ENCODE measurements at places on chromosomes 5 and 9. TPM values are rescaled to one million over a fixed set of nuclear protein-coding genes. Genes with fewer than 3 reads are reported as not detected.

Gene TMEM252
- 3.4 TPM for polyA plus RNA-seq

Gene GLRA1
- polyA plus RNA-seq, result not detected

Gene FBXO38
- polyA plus RNA-seq, result 9.6 TPM

Gene PCDHA2
- 0.17 TPM for polyA plus RNA-seq

Gene PITX1
- not detected for polyA plus RNA-seq

Gene HRH2
- 1.9 TPM for polyA plus RNA-seq

Gene GMCL2
- polyA plus RNA-seq, result not detected

Gene RUSC2
- polyA plus RNA-seq, result 13.4 TPM

DNA sequence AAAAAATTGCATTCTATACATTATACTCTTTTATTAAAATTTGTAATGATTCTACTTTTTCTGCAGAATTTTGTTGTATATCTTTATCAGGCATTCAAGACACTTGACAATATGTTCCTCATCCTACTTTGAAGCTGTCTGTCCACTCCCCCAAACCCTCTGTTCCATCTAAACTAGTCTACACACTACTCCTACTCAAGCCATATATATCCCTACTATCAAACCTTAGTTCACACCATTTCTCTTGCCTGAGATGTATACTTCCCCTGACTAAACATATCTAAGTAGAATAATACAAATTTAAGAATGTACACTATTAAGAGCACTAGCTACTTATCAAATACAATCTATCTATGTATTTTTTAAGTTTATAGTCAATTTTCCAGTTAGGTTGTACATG is 107.1 kb upstream of the FTMT start:
- DNase-seq, result no peak

GRCh38 chr5:88845081-88845697 is 37.8 kb downstream of the MEF2C start:
- no peak for DNase-seq

Gene MAMDC2
- 1.5 TPM for polyA plus RNA-seq

DNA sequence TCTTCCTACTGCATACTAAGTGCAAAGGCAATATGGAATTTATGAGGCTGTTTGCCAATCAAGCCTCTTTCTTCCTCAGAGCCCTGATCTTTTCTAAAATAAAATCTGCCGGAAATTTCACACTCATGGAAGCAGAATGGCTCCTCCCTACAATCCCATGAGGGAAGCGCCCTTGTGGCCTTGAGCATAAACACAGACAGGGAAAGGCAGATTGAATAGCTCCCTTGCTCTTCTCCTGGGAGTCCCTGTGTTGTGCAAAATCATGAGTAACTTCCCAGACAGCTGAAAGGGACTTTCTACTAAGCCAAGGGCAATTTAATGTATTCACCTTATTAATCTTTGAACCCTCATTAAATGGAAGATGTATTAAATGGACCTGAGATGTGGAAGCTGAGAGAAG is 226.1 kb upstream of the PIK3R1 start:
- DNase-seq, result peak; percentile 39

Gene SVEP1
- polyA plus RNA-seq, result 1.1 TPM

Gene ARSI
- 1.1 TPM for polyA plus RNA-seq

DNA sequence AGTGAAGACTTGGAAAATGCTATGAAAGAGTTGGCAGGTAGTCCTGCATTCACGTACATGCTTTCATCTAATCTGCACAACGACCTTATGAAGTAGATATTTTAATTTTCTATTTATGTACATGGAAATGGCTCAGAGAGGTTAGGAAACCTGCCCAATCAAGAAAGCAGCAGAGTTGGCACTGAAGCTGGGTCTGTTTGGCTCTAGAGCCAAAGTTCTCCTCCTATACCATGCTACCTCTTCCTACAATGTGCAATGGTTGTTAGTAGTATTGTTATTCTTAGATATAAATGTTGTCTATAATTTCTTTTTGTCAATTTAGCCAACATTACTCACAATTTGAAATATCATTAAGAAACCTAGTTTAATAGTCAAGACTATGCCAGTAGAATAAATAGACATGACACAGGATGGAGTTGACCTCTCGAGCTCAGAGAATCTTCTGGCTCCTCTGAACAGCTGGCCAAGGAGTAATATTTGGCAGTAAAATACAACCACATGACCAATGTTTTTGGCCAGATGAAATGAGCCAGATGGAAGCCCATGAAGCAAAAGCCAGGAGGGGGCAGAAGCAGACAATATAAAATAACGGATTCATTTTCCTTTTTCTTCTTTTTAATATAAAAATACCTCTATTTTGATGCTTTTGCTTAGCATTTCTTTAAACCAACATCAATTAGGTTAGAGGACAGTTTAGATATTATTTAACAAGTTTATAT is 542.3 kb downstream of the PDE4D start:
- no peak for DNase-seq

DNA sequence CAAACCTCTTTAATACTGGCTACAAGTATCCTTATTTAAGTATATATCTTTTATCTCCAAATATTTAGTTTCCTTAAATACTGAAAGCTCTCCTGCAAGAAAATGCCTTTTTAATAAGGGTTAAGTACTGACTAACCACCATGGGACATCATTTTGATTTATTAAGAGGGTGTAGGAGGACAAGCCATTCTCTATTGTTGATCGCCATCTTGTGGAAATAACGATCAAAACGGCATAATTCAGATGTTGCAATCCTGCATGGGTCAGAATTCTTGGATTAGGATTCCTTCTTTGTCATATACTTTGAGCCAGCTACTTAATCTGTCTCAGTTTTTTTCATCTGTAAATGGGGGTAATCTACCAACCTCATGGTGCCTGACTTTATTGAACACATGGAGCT is 28.7 kb upstream of the C5orf46 start:
- DNase-seq, result no peak

GRCh38 chr5:151115272-151115905 is 34.6 kb upstream of the TNIP1 start:
- peak; percentile 66 for DNase-seq

GRCh38 chr5:74360535-74361210 is 279.9 kb downstream of the ENC1 start:
- DNase-seq, result no peak

Gene KIF20A
- polyA plus RNA-seq, result 0.22 TPM

DNA sequence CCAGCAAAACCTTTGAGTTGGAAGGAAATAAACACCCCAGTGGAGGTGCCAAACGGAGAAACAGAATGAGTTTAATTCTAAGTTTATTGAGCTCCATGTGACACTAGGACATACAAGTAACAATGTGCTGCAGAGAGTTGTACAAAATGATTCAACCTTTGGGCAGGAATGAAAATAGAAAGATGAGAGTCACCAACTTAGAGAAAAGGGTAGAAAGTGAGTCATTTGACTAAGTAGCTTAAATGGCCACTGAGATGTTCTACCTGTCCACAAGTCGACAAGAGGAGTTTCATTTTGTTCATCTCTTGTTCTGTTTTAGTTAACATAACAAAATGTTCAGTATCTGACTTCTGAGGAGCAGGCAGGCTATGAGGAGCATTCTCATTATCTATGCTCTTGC is 284.7 kb downstream of the NR2F1-AS1 start:
- no peak for DNase-seq

GRCh38 chr5:142939884-142940283 is 169.7 kb downstream of the ARHGAP26 start:
- DNase-seq, result no peak

- no peak for DNase-seq
Measured at GRCh38 chr9:33809506-33809905, 7.5 kb upstream of the UBE2R2 start.

DNA sequence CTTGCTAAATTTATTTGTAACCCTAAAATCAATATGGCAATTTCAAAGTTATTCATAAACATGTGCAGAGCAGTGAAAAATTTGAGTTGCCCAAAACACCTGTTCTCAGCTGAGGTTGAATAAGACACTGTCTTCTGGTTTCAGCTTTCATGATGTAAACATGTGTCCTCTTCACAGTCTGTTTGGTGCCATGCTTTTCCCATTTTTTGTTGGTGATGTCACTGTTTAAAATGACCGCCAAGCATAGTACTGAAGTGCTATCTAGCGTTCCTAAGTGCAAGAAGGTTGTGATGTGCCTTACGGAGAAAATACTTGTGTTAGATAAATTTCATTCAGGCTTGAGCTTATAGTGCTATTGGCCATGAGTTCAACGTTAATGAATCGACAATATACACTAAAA is 580.8 kb downstream of the ACTL7B start:
- DNase-seq, result no peak

DNA sequence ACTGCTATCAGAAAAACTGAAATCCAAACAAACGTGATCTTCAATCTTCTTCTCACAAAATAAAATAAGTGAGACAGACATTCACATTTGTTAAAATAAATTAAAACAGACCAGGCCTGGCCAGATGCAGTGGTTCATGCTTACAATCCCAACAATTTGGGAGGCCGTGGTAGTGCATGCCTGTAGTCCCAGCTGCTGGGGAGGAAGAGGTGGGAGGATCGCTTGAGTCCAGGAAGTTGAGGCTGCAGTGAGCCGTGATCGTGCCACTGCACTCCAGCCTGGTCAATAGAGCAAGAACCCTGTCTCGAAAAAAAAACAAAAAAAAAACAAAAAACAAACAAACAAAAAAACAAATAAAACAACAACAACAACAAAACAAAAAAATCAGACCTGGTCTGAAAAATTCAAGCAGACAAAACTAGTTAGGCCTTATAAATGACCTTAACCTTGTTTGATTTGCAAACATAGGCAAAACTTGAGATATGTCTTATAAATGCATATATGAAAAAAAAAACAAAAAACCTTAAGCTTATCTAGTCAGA is 10.8 kb downstream of the MAPKAP1 start:
- DNase-seq, result peak; percentile 24

Gene SHB
- 16.4 TPM for polyA plus RNA-seq

DNA sequence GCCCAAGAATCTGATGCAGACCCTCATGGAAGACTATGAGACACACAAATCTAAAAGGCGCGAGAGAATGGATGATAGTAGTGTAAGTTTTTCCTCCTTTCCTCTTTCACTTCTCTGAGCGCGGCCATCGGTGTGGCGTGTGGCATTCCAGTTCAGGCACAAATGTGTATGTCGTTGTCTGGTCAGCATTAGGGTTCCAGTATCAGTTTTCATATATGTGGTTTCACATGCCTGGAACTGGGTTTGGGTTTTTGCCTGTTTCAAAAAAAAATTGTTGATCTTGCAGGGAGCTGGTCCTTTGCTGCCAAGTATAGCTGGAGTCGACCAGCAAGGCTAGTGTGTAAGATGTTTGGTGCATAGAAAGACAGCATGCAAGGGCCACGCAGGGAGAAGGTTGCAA is 51.5 kb downstream of the C9orf152 start:
- DNase-seq, result no peak

DNA sequence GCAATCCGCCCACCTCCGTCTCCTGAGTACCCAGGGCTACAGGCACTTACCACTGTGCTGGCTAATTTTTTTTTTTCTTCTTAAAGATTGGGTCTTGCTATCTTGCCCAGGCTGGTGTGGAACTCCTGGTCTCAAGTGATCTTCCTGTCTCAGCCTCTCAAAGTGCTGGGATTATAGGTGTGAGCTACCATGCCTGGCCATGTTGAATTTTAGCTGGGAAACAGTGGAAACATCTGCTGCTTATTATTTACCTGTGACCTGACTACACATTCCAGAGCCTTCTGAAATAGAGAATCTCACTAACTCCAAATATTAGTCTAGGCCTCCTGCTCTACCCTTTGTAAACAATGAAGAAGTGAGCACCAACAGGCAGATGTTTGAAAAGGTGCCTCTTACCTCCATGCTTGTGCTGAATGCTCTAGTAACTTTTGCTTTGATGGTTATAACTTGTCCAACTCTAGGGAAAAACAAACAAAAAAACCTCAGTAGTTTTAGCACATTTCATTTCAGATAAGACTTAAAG is 22.5 kb downstream of the ACOT12 start:
- no peak for DNase-seq

Gene LHX2
- not detected for polyA plus RNA-seq

Gene GBGT1
- polyA plus RNA-seq, result 7.9 TPM

DNA sequence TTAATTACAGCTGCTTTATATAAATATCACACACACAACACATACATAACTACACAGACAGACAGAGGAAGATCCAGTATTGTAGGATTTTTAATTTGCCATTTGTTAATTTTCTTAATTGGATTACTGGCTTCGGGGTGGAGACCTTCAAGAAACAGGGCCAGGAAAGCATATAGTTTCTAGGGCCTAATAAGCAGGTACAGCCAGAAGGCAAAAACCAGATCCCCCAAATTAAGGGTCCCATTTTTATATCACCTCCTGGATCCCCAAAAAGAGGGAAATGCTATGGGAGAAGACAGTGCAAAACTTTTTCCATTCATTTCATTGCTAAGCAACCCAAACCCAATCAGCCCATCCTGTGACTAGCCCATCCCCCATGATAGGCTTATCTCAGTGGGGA is 373.3 kb upstream of the FAM174A start:
- DNase-seq, result no peak

DNA sequence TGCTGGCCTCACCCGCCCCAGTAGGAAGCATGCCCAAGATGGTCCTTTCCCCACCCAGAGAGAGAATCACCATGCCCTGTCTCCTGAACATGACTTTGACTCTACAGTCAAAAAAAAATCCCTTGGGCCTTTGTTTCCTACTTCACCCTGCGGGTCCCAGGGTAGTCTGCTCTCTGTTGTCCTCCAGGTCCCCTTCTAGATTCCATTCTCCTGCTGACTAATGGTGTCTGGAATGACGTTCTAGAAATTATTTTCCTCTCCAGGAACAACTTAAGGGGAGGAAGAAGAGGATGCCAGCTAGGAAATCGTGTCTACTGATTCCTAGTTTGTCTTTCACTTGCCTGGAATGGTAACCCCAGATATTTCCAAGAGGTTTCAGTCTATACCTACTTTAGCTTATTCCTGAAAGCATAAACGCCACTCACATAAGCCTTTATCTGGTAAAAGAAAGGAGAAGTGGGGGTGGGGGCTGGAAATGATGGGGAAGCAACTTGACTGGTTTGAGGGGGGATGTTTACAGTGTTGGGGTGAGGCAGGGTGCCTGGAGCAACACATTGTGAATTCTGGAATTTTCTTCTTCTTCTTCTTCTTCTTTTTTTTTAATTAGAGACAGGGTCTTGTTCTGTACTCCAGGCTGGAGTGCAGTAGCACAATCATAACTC is 93.9 kb downstream of the SNX18 start:
- no peak for DNase-seq

DNA sequence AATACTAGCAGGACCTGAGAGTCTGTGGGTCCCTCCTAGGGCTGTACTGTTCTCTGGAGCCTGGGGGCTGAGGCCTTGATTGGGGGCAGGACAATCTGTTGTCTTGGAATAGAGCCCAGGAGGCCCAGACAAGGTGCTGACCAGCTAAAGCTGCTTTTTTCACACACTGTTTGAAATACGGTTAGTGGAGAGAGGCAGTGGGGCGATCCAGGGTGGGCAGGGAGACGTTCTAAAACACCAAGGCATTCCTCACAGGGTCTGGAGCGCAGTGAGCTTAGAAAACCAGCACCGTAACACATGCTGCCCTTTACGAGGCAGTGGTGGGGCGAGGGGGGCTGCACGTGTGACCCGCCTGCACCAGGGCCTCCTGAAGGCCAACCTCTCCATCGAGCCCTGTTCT is 55.1 kb downstream of the EHMT1 start:
- no peak for DNase-seq
